ENCODE measurements at places on chromosomes 5 and 9. TPM values are rescaled to one million over a fixed set of nuclear protein-coding genes. Genes with fewer than 3 reads are reported as not detected.

PCDHGB4 gene
- 1.6 TPM for total RNA-seq

SNCAIP gene
- 0.65 TPM for total RNA-seq

ATP10B gene
- not detected for total RNA-seq

CDH12 gene
- total RNA-seq: 1.0 TPM

CATSPER3 gene
- total RNA-seq: 0.29 TPM

IRGM gene
- not detected for total RNA-seq

NR6A1 gene
- 1.3 TPM for total RNA-seq

DNA sequence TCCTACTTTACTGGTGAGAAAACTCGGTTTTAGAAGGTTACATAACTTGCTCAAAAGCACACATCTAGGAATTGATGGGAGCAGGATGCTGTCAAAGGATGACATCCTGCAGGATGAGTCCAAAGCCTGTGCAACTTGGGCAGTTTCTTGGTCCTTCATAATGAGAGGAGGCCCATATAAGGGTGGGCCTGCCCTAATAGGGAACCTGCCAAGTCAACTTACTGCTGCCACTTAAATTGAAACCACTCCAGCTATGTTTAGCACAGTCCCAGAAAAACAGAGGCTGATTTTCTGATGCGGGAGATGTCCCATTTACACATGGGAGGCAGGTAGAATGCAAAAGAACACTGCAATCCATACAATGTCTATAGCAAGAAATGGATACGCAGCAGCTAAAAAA, 61.8 kb downstream of the FBXO38 start:
- no peak for DNase-seq

- no peak for DNase-seq
Measured at GRCh38 chr5:8417316-8418048, 548.5 kb downstream of the MTRR start.

DNA sequence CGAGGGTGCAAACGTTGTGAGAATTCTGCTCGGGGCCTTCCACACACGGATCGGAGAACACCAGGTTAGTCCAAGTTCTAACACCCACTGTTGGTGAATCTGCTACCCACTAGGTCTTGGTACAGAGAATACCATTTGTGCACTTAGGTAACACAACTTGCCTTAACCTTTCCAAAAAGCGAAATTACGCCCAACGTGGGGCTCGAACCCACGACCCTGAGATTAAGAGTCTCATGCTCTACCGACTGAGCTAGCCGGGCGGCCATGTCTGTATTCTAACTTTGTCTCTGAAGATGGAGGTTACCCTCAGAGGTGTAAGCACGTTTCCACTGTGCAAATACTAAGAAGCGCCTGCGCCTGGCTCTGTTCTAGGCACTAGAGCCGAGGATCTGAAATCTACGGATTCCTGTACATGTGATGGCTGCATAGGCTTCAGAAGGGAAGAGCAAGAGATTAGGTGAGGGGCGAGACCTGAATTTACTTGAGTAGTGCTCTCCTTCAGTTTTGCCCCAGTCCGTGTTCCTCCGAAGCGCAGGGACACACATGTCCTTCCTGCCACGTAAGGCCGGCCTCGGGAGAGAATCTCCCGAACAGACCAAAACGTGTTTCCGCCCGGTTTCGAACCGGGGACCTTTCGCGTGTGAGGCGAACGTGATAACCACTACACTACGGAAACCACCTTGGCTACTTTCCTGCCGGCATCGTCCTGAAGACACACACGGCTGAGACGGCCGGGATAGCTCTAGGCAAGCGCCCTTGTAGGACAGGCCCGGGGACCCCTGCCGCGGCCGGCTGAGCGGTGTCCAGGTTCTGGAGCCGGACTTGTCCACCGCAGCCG, 1.1 kb upstream of the TRIM41 start:
- DNase-seq: peak; percentile 93

GRCh38 chr9:130662970-130663257, 1.5 kb upstream of the PRDM12 start:
- DNase-seq: no peak

GRCh38 chr5:65483546-65484346, 2.0 kb upstream of the ADAMTS6 start:
- DNase-seq: no peak

GRCh38 chr9:125600194-125600593, 106.8 kb downstream of the MAPKAP1 start:
- DNase-seq: peak; percentile 71

GRCh38 chr9:114238472-114238871, 83.1 kb downstream of the COL27A1 start:
- no peak for DNase-seq

- peak; percentile 94 for DNase-seq
Measured at GRCh38 chr9:8660383-8660782, 860.8 kb upstream of the DMAC1 start.

DNA sequence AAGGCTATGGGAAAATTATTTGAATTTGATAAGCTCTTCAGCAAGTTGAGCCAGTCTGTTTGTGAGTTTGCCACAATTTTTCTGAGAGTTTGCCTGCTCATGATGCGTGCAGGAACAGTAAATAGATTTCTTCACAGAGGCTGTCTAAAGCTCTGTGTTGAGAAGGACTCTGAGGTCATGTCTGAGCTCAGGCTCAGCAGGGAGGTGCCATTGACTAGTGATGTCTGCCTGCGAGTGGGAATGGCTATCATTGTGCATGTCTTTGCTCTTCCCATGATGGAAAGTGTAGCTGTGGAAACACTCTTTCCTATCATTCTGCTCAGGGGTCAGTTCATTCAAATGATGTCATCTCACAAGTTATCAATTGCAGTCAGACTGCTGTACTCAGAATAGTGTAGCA, 142.8 kb downstream of the RASEF start:
- no peak for DNase-seq

DNA sequence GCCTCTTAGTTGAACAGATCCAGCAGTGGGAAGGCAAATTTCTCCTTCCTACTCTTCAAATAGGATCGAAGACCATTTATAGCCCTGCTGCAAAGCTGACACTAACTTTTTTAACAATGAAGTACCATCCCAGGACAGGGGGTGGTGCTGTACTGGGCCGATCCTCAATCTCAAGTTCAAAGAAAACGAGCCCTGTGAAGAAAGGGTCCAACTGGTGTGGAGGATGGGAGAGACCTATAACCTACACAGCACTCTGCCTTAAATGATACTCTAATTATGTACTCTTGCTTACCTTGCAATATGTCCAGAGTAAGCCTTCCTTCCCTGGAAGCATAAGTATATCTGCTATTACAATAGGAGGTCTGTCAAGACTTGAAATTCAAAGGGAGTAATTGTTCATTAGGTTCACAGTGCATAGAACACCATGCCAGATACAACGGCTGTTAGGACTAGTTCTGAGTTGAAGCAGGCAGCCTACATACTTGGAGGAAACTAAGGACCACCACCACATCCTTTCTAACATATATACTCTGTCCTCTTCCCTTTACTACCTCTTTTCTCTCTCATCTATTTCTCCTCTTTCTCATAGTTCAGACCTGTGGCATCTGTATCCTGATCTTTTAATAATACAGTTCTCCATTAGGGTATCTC, 6.2 kb downstream of the ETF1 start:
- DNase-seq: no peak

GRCh38 chr5:84885485-84886258, 501.0 kb upstream of the EDIL3 start:
- DNase-seq: no peak

All from right lobe of liver (tissue), 6 donors.